Karpas-422 (cell line): ENCODE measurements at places on chromosomes 12 and 14. TPM values are rescaled to one million over a fixed set of nuclear protein-coding genes. Genes with fewer than 3 reads are reported as not detected.
A peak's percentile ranks its signal among the peaks of the same experiment; 100 is the strongest.

- no peaks in the 10 kb centered on the region for H3K27me3 ChIP-seq
- DNase-seq = peak; percentile 88
- no peak overlapping the region for H3K4me3 ChIP-seq
- no peaks in the 10 kb centered on the region for H3K36me3 ChIP-seq
Measured at GRCh38 chr14:88013750-88014349, 8.9 kb downstream of the GPR65 start.

Gene ZC2HC1C
- total RNA-seq = 1.1 and 2.9 TPM in 2 replicates

Gene HRK
- 0.94 and 1.2 TPM in 2 replicates for total RNA-seq

Gene TMPRSS12
- total RNA-seq = not detected in 2 replicates

- no peak overlapping the region for H3K4me3 ChIP-seq
- H3K27ac ChIP-seq = no peak overlapping the region
- H3K36me3 ChIP-seq = no peaks in the 10 kb centered on the region
- no peaks in the 10 kb centered on the region for H3K27me3 ChIP-seq
- no peaks in the 10 kb centered on the region for H3K4me1 ChIP-seq
Measured at GRCh38 chr14:71554323-71554722, 377.9 kb upstream of the RGS6 start.

Gene RTL1
- 0.11 TPM in 1 of 2 replicates, not detected in the other for total RNA-seq
